Smooth muscle cell of trachea (primary cell): ENCODE measurements at places on chromosomes 12 and 14. TPM values are rescaled to one million over a fixed set of nuclear protein-coding genes. Genes with fewer than 3 reads are reported as not detected.

PTPN6 gene
- under 0.01 TPM in 1 of 2 replicates, not detected in the other for total RNA-seq

DLGAP5 gene
- total RNA-seq, result 2.3 and 66.5 TPM in 2 replicates

PLEKHH1 gene
- total RNA-seq, result 0.15 and 0.17 TPM in 2 replicates

KRT5 gene
- 0.50 and 6.7 TPM in 2 replicates for total RNA-seq

SOX5 gene
- 7.9 and 13.4 TPM in 2 replicates for total RNA-seq

ERP27 gene
- not detected in 2 replicates for total RNA-seq

DHRS2 gene
- total RNA-seq, result 0.33 TPM in 1 of 2 replicates, not detected in the other

IQSEC3 gene
- total RNA-seq, result under 0.01 and 1.3 TPM in 2 replicates

KRT81 gene
- total RNA-seq, result 0.15 TPM in 1 of 2 replicates, not detected in the other

SELPLG gene
- total RNA-seq, result 1.2 and 4.1 TPM in 2 replicates

NUP107 gene
- total RNA-seq, result 37.7 and 80.4 TPM in 2 replicates

NPAS3 gene
- total RNA-seq, result under 0.01 and 0.17 TPM in 2 replicates

PIK3C2G gene
- not detected in 2 replicates for total RNA-seq
